ENCODE measurements at places on chromosomes 2 and 18.

DNA sequence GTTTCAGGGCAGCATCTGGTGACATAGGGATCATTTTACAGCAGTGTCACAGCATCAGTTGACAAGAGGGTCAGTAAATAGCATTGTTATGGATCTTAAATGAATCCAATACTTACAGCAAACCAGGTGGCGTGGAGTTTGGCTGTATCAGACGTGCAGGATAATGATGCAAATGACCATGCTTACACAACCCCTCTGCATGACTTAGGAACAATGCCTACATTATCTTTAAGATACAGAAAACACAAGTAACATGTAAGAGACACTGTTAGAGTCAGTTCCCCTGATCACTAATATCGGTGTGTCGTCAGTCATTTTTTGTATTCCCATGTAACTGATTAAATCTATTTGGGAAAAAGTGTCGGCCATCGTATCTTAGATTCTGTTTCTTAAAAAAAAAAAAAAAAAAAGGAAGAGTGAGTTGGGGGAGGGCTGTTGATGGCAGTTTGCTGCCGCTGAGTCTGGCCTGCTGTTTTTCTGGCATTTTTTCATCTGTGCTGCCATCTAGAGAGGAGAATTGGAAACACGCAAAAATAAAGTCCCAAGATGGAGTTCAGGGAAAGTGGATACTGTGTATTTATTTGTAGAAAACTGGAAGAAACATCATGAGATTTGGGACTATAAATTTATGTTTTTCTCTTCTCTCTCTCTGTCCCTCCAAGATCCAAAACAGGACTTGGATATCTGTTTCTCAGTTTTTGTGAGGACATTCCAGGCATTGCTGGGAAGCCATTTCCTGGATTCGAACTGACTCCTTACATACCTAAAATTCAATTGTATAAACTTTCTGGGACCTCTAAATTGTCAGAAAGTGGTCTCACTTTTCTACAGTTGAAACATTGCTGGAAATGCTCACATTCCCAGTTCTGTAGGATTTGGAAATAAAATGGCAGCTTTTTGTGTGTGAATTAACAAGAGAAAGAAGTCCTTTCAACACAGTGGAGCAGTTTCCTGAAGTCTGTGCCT is 60.3 kb upstream of the AGPS start:
- DNase-seq = no peak

DNA sequence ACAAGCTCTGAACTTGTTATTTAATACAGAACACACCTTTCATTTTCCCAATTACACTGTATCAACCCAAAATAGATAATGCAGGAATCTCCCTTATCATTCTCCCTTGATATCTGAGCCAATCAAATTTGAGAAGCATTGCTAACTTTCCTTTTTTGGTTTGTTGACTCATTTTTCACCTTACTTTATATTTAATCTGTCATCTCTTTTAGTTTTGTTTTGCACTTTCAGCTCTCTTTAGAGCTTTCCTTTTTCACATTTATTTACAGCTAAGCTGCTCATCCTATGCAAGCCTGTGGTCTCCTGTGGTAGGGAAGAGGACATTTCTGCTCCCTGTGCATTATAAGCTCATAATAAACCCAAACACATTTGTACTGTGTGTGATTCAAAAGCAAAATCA is 50.1 kb downstream of the ITGAV start:
- DNase-seq = no peak

DNA sequence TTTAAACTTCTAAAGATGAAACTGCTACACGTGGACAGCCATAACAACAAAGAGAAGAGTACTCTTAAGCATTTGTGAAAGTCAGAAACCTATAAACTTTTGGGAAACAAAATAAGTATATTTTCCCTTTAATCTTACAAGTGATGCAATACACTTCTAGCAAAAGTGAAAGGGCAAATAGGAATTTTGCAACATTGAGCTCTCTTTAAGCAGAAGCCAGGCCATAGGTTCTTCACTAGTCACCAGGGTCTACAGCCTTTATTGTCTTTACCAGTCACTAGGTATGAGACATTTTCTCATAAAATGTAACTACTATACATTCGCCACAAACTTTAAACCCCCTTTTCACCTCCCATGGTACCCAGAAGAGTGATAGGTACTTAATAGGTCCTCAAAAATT is 37.5 kb downstream of the SCN1A start:
- no peak for DNase-seq

DNA sequence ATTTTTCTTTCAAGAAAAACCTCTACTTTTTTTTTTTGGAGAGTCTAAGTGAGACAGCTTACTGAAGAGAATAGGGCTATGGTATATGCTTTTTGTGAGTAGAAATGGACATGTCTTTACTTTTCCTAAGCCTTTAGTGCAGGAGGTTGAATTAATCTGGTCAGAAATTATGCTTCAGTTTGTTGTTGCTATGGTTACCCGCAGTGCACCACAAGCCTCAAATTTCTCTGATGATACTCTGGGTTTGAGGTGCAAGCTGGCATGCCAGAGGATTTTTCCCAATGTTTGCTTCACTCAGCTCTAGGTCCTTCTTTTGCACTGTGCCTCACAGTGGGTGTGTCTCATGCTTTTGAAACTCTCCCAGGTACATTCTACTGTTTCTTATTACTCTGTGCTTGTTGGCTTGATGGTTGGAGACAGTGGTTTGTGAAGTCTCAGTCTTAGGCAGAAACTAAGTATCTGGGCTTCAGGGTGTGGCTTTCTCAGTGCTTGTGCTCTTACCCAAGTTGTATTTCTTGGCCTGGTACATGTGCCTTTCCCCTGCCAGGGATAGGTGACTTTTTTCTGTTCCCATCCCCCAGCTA is 278.3 kb downstream of the RBM43 start:
- no peak for DNase-seq

GRCh38 chr2:189163889-189164288 is 15.7 kb downstream of the COL5A2 start:
- DNase-seq = no peak

GRCh38 chr2:150371044-150371818 is 116.2 kb downstream of the RND3 start:
- no peak for DNase-seq

GRCh38 chr2:905833-906140 is 44.9 kb upstream of the SNTG2 start:
- no peak for DNase-seq

All from stimulated activated CD8-positive, alpha-beta memory T cell treated with anti-CD3 and anti-CD28 coated beads, Interleukin-2, amount 100 ng/mL, for 1 hour (primary cell).